Esophagus squamous epithelium (tissue), 5 donors: ENCODE measurements at places on chromosomes 7 and 10.

DNA sequence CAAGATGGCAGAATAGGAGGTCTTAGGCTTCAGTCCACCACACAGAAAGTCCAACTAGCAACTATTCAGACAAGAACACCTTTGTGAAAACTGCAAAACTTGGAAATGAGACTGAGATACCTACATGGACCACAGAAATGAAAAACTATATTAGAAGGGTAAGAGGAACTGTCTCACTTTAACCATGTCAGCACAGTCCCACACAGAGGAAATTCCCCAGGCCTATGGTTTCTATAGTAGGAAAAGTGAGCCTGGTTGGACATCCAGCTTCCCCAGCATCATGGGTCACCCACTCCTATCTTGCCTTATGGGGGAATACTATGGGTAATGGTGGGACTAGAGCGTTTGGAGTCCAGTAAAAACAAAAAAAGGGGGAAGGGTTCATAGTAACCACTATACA is 38.8 kb upstream of the CDK6 start:
- no peak for DNase-seq

DNA sequence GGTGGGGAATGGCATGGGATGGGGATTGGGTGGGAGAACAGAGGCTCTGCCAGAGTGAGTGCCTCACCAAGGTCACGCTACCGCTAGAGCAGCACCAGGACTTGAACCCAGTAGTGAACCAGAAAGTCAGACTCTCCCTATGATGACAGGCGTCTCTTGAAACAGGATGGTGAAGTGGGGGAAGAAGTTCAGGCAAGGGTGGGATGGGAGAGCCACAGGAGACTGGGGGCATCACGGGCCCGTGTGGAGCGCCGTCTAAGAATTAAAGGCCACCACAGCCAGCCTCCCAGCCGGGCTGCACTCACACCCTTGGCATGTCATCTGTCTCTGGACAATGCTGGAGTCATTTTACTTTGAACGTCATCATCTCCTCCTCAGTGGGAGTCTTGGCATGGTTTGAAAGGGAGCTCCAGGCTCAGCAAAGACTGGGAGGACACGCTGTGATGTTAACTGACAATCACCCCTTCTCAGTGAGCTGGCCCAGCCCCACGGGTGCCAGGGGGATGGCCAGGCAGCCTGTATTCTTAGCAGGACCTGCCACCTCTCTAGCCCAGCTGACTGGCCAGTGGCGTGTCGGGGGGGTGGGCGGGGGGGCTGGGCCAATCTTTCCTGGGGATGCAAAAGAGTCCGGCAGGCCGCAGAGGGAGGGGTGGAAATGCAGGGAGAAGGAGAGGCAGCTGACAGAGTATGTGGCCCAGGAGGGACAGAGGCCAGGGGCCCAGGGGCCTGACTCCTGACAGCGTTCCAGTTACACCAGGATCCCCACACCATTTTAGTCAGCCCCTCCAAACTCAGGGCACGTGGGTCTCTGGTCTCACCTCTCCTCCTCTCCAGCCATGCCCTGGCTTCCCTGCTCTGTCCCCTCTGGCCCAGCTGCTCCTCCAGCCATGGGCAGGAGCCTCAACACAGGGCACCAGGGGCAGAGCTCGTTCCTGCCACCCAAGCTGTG is 96.2 kb downstream of the VOPP1 start:
- DNase-seq: no peak

DNA sequence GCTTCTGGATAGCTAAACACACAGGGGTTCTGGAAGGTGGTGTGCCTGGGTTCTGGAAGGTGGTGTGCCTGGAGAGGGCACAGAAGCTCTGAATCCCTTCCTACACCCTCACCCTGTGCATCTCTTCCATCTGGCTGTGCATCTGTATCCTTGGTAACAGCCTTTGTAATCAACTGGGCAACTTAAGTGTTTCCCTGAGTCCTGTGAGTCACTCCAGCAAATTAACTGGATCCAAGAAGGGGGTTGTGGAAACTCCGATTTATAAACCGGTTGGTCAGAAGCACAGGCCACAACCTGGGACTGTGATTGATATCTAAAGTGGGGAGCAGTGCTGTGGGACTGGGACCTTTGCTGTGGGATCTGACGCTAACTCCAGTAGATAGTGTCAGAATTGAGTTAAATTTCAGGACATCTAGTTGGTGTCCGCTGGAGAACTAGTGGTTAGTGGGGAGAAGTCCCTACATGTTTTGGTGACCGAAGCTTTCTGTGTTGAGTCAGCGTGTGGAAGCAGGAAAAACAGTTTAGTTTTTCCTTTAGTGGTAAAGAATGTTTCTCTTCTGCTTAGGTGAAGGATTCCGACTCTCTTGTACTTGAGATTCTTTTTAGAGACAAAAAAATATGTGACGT is 228.1 kb downstream of the BMPER start:
- no peak for DNase-seq

DNA sequence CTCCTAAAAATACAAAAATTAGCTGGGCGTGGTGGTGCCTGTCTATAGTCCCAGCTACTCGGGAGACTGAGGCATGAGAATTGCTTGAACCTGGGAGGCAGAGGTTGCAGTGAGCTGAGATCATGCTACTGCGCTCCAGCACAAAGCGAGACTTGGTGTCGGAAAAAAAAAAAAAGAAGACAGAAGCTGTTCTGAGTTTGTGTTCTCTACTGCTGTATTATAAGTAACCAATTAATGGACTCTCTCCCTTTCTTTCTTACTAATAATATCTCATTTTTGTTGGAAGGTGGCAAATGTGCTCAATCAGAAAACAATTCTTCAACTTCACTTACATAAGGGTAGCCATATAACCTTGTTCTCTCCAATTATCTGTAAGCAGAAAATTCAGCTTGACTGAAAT is 7.4 kb downstream of the NT5C3A start:
- no peak for DNase-seq

GRCh38 chr10:25867321-25867720 is 66.7 kb upstream of the MYO3A start:
- no peak for DNase-seq

DNA sequence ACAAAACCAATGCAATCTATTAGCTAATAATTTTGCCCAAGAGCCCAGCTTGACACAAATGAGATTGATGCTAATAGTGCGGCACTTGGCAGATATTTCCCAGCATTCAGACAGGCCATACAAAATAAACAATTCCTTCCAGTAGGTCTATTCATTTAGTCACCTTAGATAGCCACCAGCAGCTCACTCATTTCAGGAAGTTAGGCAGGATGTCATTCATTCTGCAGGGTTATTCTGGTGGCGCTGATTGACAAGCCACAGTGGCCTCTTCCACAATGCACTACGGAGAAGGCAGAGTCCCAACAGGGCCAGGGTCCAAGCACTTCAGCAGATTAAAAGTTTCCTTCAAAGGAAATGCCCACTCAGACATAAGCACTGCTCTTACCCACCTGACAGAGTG is 55.8 kb downstream of the PIK3AP1 start:
- no peak for DNase-seq

- no peak for DNase-seq
Measured at GRCh38 chr7:44386139-44386913, 60.9 kb upstream of the CAMK2B start.

DNA sequence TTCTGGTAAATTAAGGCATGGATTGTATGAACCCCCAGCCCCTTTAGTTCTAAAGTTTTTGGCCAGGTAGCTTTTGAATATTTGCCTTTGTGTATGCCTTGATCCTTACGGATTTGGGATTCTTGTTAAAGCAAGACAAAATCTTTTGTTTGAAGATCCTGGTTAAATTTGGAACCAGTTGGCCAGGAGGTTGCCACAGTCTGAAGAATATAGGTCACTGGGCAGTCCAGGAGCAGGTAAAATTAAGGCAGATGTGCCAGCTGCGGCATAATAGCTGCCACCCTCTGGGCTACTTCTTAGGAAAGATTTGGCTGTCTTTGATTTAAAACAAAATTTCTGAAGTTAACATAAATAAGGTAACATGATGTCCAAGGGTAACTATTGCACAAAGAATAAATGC is 192.3 kb downstream of the SUGCT start:
- no peak for DNase-seq

DNA sequence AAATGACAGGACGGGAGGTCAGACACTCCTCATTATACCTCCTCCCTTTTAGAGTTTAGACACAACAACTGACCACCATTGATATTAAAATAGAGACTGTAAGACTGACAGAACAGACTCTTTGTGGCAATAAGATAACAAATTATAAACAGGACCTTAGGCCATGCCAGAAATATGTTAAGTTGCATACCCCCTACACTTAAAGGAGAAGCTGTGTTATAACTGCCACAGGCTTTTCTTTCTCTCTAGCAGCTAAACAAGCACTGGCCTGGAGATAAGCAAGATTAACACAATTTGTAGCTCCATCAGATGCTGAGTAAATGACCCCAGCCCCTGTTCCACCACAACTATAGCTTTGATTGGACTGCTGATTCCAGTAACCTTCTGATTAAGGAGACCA is 10.5 kb upstream of the UNC5B start:
- DNase-seq: no peak

- no peak for DNase-seq
Measured at GRCh38 chr7:109343678-109344077, 774.0 kb downstream of the DNAJB9 start.

DNA sequence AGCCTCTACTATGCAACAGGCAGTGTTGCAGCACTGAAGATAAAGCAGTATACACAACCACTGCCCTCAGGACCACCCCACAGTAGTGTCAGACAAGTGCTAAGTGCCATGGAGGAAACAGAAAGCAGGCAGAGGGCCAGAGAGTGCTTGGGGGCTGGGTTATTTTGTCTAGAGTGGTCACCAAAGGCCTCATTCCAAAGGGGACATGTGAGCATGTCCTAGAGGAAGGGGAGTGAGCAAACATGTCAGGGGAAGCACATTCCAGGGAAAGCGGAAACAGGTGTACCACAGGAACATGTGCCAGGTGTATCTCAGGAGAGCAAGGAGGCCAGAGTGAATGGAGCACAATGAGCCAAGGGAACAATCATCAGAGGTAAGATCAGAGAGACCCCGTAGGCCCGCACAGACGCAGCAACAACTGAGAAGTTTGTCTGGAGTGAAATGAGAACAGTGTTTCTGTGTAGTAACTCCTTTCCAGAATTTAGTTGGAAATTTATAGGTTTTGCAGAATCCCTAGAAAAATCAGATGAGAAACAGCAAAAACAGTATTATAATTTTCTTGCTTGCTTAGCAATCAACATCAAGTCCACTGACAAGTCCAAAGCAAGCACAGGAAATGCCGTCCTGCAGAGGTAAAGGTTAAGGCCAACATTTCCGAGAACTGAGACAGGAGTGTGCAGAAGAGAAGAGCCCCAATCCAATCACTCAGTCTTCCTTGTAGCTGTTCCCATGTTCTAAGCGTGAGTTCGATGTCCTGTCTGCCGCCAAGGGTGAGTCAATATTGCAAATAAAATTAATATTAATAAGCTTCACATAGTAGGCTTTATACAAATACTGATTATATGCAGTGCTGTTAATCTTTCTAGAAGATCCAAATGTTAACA is 67.3 kb downstream of the SGMS1 start:
- DNase-seq: no peak
